ENCODE measurements at places on chromosomes 16 and 17.

GRCh38 chr17:19928299-19928698 lies 49.3 kb downstream of the AKAP10 start:
- DNase-seq = no peak

DNA sequence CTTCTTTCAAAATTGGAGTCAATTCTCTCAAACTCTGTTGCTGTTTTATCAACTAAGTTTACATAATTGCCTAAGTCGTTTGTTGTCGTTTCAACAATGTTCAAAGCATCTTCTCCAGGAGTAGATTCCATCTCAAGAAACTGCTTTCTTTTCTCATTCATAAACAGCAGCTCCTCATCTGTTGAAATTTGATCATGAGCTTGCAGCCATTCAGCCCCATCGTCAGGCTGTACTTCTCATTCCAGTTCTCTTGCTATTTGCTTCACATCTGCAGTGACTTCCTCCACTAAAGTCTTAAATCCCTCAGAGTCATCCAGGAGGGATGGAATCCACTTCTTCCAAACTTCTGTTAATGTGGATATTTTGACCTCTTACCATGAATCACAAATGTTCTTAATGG lies 230.6 kb downstream of the IRF8 start:
- no peak for DNase-seq

- no peak for DNase-seq
Measured at GRCh38 chr16:1280783-1281182, 24.9 kb downstream of the TPSD1 start.

- DNase-seq = no peak
Measured at GRCh38 chr17:2241823-2242222, 61.8 kb downstream of the SMG6 start.

GRCh38 chr16:89257281-89257731 lies 39.8 kb downstream of the ZNF778 start:
- DNase-seq = no peak

DNA sequence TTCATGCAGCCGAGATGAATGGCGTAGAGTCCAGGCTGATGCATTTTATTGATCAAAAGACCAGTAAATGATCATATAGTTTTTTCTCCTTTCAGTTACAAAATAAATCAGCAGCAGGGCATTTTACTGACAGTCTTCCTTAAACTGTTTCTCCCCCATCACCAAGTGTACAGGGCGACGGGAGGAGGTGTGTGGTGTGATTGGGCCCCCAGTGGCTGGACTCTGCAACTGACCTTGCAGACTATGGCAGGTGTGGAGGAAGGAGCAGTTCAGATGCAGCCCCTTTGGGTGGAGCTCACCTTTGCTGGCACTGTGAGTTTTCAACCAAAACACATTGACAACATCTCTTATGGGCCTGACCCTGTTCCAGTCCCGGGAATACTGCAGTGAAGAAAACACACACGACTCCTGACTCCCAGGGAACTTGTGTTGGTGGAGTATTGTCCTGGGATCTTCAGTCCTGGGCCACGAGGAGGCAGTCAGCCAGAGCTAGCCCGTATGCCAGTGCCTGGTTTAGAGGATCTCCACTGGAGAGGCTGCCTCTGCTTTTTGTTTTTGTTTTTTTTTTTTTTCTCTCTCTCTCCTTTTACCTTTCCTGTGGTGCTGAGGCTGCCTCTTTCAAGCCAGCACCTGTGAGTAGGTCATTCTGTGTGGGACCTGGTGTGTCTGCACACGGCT lies 29.8 kb downstream of the KIAA0513 start:
- DNase-seq = no peak

GRCh38 chr17:79039171-79039570 lies 15.2 kb downstream of the C1QTNF1 start:
- no peak for DNase-seq
